Renal cortex interstitium (tissue), 15 donors: ENCODE measurements at places on chromosomes 6 and 20. TPM values are rescaled to one million over a fixed set of nuclear protein-coding genes. Genes with fewer than 3 reads are reported as not detected.
A peak's percentile ranks its signal among the peaks of the same experiment; 100 is the strongest.

GRCh38 chr6:9467741-9468140 is 947.1 kb downstream of the TFAP2A start:
- no peak for DNase-seq

Gene NKX2-2
- not detected for polyA plus RNA-seq

DNA sequence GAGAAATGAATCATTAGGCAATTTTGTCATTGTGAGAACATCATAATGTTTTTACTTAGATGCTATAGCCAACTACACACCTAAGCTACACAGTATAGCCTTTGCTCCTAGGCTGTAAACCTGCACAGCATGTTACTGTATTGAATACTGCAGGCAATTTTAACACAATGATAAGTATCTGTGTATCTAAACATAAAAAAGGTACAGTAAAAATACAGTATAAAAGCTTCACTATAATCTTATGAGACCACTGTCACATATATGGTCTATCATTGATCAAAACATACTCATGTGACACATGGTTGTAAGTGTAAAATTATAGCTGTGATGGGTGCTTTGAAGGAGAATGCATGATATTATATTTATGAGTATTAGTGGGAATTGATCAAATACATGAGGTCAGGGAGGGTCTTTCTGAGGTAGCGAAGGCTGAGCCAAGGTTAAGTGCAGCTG is 29.2 kb upstream of the CCN2 start:
- no peak for DNase-seq

Gene ITPR3
- polyA plus RNA-seq: 12.4 TPM

Gene CARMIL1
- 120 TPM for polyA plus RNA-seq

GRCh38 chr6:154604119-154604518 is 93.6 kb upstream of the CNKSR3 start:
- DNase-seq: no peak

GRCh38 chr20:23063168-23063567 is 13.7 kb upstream of the THBD start:
- DNase-seq: no peak

Gene KIF6
- polyA plus RNA-seq: 3.6 TPM

GRCh38 chr6:88114838-88115237 is 51.3 kb downstream of the CNR1 start:
- no peak for DNase-seq

- no peak for DNase-seq
Measured at GRCh38 chr20:13684566-13685222, 46.0 kb upstream of the TASP1 start.

Gene NRN1
- polyA plus RNA-seq: 5.8 TPM

- DNase-seq: no peak
Measured at GRCh38 chr6:35038076-35038475, 103.1 kb downstream of the TCP11 start.

DNA sequence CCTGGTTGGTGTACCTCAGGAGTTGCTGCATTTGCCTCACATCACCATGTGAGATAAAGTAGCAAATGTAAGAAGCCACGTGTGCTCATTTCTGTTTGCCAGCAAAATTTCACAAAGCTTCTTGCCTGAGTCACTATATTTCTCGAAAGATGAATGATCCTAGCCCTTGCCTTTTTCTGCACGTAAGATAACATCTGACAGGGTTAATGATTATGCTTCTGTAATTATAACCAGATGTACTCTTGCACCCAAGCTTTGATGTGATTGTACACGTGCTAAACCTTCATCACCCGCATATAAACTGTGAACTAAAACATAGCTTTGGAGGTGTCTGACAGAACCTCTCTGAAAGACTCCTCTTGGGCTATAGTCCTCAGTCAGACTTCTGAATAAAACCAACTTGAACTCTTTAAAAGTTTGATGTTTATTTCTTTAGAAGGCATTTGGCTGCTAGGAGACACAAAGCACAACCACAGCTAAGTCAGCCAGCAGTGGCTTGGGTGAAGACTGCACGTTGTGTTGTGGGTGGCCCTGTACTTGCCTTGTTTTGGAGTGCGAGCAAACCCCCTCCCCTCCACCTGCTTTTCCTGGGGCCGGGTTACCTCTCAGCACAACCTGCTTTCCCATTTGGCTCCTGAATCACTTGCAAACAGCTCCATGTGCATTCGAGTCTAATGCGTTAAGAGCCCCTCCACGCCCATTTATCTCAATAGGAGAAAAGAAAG is 19.3 kb downstream of the PROKR2 start:
- no peak for DNase-seq

- DNase-seq: no peak
Measured at GRCh38 chr20:37416848-37417616, 71.1 kb downstream of the SRC start.

Gene MAP1LC3A
- 31.7 TPM for polyA plus RNA-seq

Gene LBP
- not detected for polyA plus RNA-seq

- peak; percentile 66 for DNase-seq
Measured at GRCh38 chr6:42104095-42104803, 38.2 kb downstream of the C6orf132 start.

- no peak for DNase-seq
Measured at GRCh38 chr6:2556761-2557160, 194.0 kb downstream of the MYLK4 start.

DNA sequence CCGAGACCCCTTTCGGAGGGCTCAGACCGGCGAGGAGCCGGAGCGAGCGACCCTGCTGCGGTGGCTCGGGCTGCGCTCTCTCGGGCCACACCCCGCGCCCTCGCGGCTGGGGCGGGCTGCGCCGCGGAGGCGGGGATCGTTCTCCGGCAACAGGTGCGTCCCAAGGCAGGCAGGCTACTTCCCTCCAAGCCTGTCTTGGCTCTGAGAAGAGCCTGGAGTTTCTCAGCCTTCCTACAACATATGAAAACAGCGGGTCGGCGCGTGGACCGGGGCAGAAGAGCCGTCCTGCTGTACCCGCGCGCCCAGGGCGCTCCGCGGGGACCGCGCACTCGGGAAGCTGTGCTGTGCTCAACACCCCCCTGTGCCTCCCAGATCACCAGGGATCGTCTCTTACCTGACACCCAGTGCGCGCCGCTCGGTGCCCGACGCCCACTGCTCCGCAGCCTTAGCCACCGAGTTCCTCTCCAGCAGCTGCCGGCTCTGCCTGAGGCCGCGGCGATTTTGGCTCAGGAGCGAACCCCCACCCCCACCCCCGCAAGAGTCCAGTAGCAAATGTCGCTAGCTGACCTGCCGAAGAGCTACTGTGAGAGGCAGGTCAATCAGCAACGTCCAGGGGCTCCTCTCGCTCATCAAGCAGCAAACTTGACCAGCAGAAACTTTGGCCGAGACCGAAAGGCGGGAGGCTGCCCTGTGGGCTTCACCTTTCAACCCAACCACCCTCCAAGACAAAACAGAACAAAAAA is 3.7 kb upstream of the OLIG3 start:
- no peak for DNase-seq

DNA sequence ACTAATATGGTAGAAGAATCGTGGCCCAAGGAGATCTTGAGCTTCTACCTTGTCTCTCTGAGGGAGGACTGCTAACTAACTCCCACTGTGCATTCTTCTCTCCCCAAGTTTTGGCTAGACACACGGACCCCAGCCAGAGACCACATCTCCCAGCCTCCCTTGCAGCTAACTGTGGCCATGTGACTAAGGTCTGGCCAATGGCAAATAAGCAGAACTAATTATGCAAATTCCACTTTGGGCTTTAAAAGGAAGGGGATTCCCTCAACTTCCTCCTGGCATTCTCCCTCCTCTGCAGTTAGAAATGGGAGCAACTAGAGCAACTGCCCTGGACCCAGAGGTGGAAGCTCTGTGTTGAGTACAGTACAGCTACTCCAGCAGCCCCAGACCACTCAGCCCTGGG is 15.4 kb downstream of the BPIFA2 start:
- no peak for DNase-seq

DNA sequence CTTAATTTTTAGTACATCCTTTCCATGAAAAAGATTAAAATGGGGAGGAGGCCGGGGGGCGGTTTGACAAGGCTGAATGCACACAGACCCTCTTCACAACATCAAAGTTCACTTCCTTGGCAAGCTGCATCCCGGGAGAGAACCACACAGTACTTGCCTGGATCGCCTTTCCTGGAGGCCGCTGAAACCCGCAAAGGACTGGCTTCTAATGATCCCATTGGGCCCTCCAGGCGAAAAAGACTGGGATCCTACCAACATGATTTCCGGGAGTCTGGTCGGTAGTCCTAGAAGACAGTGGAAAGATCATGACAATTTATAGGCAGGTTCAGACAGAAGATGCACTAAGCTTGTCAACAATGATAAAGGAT is 60.2 kb downstream of the RIPOR2 start:
- DNase-seq: no peak

- no peak for DNase-seq
Measured at GRCh38 chr6:2615251-2615650, 135.5 kb downstream of the MYLK4 start.

DNA sequence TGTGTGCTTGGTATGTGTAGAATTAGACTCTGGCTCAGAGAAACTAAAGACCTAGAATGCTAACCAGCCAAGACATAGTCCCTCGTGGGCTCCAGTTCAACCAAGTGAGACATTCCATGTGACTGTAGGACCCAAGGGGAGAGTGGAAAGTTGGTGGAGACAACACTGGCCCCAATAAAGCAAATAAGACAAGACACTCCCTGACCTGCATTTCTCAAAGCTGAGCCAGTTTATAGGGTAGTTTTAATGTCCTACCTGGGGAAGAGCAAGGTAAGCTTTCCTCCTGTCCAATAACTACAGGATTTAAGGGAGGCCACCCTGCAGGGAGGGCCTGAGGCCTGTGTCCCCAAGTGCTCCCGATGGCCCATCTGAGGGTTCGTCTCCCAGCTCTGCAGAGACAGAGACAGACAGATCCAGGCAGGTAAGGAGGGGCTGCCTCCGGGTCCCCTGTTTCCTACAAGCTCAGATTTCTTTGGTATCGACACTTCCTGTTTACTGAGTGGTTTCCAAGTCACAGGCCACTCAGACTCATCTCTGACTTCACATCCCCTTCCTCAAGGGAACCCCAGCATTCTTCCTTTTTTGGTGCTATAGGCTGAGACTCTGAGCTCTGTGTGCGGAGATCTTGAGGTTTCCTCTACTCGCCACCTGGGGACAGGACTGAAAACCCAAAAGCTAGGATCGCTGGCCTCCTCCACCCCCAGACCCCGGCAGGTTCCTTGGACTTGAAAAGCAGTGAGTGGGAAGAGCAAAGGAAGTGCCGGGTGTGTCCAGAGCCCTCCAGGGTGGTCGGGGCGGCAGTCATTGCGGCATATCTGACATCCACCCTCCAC is 92.4 kb downstream of the PRND start:
- DNase-seq: no peak

Gene HTR1E
- 0.93 TPM for polyA plus RNA-seq

DNA sequence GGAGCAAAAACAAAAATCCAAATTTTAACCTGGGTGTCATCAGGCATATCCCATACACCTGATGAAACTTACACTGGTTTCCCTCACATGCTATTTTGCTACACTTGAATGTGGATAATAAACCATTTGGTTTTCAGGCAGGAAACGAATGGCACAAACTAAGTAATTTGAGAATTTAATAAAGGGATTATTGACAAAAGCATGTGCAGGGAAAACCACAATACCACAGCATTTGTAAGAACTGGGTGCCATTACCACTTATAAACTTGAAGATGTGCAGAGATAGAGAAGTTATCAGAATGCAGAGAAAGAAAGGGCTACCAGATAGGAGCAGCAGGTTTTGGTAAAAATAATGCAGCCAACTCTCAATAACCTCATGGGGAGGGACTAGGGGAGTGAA is 151.2 kb downstream of the RFX6 start:
- DNase-seq: no peak

GRCh38 chr6:71072508-71072907 is 115.6 kb upstream of the B3GAT2 start:
- DNase-seq: no peak

DNA sequence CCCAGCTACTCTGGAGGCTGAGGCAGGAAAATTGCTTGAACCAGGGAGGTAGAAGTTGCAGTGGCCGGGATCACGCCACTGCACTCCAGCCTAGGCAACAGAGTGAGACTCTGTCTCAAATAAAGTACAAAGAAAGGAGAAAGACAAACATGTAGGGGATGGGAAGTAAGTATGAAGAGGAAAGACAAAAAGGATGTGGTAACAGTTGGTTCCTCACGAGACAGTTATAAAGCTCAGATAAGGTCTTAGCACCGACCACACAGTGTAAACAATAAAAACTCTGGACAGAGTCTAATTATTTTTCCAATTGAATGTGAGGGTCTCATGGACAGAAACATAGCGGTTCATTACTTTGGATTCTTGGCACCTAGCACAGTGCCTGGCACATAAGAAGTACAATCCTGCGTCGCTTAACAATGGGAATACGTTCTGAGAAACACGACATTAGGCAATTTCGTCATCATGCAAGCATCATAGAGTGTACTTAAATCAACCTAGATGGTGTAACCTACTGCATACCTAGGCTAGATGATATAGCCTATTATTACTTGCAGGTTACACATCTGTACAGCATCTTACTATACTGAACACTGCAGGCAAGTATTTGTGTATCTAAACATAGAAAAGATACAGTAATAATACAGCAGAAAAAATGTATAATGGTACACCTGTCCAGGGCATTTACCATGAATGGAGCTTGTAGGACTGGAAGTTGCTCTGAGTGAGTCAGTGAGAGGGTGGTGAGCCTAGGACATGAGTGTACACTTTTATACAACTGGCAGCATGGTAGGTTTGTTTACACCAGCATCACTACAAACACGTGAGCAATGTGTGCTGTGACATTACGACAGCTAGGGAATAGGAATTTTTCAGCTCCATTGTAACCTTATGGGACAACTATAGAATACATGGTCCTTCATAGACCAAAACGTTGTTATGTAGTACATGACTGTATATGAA is 38.2 kb downstream of the MBOAT1 start:
- no peak for DNase-seq

DNA sequence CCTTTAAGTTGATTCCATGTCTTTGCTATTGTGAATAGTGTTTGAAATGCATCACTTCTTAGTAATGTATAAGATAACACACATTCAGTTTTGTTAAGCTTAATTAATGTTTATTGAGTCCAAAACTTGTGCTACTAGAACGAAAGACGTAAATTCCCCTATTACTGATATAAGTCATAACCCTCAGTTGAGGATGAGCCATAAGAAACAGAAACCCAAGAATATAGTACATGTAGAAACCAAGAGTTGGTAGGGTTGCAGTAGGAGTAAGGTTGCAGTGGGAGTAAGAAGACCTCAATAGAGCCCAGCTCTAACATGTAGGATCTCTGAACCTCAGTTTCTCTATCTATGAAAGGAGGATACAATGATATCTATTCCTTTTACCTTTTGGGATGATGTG is 19.3 kb downstream of the CITED2 start:
- DNase-seq: no peak

GRCh38 chr6:4383910-4384638 is 248.7 kb upstream of the ECI2 start:
- no peak for DNase-seq

GRCh38 chr20:53738945-53739798 is 145.5 kb upstream of the ZNF217 start:
- no peak for DNase-seq

Gene KIAA0408
- polyA plus RNA-seq: 4.2 TPM

Gene TUBB2B
- polyA plus RNA-seq: 153 TPM

- no peak for DNase-seq
Measured at GRCh38 chr6:134920422-134920821, 29.5 kb downstream of the ALDH8A1 start.

GRCh38 chr6:152977556-152977955 is 5.3 kb downstream of the FBXO5 start:
- no peak for DNase-seq

Gene SOX4
- 143 TPM for polyA plus RNA-seq
